ENCODE measurements at places on chromosomes 4 and X.

GRCh38 chr4:141158219-141158618 is 24.9 kb upstream of the RNF150 start:
- no peak for DNase-seq

DNA sequence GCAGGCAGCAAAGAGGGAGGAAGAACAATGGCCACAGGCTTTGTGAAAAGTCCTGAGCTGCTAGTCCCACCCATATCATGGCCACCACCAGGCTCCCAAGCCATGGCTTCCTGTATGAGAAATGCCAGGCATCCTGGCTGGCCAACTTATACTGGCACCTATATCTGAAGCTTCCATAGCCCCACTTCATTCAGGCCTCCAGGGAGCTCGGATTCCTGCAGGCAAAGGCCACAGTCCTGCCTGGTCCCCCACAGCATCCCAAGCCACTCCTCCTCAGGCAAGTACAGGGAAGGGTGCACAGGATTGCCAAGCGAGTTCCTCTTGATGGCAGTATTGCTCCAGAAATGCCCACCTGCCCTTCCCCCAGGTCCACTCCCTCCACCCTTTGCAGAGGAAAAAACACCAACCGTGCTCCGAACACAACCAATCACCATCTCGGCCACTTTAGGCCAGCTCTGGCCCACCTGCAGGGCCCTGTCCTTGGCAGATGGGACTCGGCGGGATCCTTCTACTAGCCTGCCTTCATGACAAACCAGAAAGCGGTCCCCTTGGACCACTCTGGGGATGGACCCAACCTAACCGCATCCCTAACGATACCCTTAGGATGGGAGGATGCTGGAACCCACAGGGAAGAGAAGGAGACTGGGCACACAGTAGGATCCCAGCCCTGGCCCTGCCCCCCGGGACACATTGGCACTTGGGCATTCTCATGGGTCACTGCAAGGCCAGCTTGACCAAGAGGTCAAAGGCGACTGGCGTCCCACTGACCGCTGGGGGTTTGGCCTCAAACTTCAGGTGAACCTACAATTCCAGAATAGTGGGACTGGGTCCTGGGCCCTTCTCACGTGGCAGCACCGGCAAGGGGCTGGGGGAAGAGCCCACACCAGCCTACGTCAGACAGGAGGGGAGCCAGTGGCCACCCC is 220.4 kb upstream of the AGTR2 start:
- no peak for DNase-seq

DNA sequence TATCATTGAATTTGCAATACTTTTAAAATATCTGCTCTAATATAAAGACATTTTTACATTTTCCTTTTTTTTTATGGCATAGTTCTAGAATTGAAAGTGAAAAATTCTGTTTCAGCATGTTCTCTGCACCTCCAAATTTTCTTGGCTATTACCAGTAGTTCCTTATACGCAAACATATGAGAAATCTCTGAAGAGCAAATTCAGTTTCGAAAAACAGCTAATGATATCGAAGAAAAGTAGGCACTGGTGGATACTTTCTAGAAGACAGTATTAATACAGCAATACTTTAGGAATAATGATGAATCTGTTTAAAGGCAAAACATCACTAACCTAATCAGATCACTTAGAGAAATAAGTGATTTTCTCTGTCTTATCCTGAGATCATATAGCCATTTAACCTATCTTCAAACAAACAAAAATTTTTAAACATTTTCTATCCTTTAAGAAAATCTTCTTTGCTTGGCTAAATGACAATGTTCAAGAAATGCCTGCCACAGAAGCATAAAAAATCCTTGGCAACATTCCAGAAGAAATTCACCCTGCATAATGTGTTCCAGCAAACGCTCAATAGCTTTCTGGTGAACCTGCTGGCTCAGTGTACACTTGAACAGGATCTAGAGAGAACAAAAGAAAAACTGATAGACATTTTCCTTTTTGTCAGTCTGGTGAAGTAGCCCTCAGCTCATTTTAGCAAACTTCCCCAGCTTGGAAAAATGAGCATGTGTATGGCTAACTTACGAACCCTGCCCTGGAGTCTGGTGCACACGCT is 51.2 kb upstream of the KLF3 start:
- DNase-seq = no peak

DNA sequence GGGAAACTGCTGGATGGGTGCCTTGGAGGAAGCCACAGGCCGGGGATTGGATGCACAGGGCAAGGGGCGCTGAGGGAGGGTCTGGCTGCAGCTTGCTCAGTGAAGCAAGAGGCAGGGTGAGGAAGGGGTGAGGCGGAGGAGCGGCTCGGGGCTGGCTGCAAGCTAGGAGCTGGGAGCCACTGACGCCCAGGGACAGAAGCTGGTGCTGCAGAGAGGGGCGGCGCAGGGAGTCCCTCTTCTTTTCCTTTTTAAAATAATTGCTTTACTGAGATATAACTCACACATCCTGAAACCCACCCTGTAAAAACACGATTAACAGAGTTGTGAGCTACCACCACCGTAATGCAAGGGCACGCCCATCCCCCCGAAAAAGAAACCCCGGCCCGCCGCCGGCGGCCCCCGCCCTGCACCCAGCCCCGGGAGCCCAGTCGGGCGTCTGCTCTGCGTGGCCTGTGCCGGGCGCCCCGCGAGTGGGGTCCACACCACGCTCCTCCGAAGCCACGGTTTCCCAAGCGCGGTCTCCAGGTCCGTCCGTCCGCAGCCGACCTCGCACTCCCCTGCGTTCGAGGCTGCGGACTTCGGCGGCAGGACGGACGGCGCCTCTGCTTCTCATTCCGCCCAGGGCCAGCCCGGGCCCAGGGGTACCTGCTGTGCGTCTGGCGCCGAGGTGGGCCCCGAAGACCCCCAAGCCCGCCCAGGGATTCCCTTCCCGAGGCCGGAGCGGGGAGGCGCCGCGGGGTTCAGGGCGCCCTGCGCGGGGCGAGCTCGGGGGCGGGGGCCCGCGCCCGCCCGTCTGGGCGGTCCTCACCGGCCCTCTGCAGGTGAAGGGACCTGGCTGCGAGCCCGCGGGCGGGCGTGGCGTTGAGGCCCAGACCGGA is 866 bp upstream of the UVSSA start:
- DNase-seq = peak; percentile 53

DNA sequence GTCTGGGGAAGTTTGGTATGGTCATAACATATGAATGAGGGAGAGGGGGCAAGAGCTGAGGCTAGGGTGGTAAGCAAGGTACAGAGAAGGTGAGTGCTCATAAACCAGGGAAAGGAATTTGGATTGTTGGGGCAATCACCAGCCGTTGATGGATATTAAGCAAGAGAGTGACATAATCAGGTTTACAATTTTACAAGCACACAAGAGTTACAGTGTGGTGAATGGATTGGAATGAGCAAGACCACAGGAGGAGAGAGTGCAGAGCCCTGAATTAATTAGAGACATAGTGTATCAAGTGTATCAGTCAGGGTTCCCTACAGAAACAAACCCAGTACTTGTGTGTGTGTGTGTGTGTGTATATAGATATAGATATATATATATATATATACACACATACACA is 18.7 kb upstream of the FMR1NB start:
- DNase-seq = no peak

- no peak for DNase-seq
These were observed 51.7 kb downstream of the ARFIP1 start for GRCh38 chr4:152831416-152831815.

DNA sequence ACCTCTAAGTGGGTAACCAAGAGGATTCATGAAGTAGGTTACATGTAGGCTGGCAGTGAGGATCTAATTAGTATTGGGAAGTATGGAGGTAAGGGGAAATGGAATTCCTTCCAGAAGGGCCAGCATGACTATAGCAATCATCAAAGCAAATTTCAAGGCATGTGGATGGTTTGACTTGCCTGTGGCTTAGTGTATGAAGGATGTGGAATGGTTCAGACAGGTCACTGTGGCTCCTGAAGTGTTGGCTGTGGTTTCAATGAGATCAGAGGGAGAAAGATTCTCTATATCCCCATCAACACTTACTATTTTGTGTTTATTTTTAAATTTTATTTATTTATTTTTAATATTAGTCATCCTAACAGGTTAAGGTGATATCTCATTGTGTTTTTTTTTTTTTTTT is 121.6 kb upstream of the TBC1D9 start:
- DNase-seq = no peak

DNA sequence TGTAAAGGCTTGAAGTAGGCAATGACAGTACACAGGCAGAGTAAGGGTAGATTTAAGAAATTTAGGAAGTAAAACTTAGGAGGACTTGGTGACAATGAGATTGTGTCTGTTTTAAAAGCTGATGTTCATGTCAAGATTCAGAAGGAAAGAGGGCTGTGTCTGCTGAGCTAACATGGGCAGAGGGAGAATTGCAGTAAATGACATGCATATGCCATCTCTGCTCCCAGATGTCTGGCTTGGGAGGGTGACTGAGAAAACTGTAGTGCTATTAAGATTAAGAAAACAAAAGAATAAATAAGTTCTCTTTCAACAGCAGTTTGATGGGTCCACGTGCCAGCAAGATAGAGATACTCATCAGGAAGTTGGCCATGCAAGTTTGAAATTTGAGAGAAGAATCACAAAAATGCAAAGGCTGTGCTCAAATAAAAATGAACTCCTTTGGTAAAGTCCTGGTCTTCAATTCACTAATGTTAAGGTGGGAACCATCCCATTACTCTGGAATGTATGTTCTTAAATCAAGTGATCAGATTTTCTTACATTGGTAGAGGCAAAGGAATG is 7.2 kb downstream of the NFXL1 start:
- no peak for DNase-seq

GRCh38 chr4:111399623-111400022 is 745.6 kb upstream of the FAM241A start:
- DNase-seq = no peak

DNA sequence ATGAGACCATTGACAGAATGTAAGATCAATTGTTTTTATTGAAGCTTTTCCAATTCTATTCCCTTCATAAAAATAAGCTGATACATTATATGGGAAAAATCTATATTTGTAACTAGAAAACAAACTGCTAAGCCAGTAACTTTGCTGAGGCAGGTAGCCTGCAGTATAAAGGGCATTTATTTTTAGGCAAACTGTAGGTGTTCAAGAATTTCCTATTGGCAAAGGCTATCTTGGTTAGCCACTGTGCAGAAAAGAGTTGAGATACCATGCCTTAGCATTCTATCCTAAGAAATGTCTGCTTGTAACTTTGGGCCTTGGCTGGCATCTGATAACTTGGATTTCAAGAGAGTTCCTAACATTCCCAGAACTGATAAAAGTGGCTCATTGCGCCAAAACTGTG is 18.5 kb upstream of the PRRG1 start:
- no peak for DNase-seq

DNA sequence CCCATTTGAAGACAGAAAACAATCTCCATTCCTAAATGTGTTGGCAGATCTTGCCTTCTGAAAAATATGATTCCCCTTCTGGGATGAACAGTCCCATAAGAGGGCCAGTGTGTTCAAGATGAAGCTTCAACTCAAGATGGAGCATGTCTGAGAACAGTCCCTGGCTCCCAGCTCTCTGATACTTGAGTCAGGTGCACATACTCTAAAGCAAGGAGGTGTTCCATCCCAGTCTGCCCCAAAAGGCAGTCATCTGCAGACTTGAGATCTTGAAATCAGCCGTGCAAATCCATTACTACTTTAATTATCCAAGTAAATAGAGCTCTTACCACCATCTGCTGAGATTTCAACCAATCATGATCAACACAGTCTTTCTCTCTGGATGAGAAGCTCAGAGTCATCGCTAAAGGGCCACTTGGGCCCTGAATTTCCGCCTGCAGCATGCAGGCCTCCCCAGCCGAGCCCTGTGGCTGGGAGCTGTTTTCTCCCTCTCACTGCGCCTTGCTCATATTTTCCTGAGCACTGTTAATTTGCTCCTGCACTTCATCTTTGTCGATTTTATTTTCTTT is 22.2 kb downstream of the CCDC149 start:
- DNase-seq = no peak

GRCh38 chr4:88522702-88523324 is 763 bp downstream of the PYURF start:
- DNase-seq = peak; percentile 9

- DNase-seq = no peak
These were observed 58.7 kb upstream of the STARD8 start for GRCh38 chrX:68588602-68589371.

DNA sequence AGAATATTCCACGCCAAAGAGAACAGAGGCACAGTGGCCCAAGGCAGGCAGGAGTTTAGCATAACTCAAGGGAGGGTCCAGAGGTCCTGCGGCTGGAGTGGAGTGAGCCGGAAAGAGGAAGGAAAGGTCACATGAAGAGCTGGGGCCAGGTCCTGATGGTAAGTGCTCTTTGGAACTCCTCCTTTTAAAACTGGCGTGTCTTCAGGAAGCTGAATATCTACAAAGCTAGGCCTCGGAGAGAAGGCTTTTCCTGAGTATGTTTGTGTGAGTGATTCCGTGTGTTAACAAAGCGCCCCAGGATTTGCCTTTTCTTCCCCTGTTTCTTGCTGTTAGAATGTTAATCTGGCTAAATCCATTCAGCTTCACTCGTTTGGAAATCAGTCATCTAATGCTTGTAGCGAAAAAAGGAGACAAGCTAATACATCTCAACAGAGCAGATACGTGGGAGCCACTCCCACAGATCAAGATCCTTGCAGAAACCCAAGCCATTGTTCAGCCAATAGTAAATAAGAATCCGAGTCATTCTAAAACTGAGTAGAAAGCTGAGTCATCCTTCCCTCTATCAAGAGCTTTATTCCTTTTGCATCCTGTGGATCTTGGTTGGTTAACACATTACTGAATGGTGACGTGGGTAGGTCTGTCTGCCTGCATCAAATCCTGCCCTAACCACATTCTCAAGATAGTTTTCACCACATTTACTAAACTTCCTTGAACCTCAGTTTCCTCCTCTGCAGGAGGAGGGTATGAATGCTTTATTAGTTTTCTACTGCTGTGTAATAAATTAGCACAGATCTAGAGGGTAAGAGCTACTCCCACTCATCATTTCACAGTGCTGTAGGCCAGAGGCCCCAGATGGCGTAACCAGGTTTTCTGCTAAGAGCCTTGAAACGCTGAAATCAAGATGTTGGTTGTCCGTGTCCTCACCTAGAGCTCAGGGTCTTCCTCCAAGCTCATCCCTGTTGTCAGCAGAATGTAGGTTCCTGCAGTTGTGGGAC is 43.2 kb upstream of the RBM47 start:
- DNase-seq = no peak

- no peak for DNase-seq
These were observed 103.3 kb upstream of the TSPAN7 start for GRCh38 chrX:38458071-38458470.

GRCh38 chr4:139844057-139844456 is 178.4 kb downstream of the MGST2 start:
- DNase-seq = no peak

DNA sequence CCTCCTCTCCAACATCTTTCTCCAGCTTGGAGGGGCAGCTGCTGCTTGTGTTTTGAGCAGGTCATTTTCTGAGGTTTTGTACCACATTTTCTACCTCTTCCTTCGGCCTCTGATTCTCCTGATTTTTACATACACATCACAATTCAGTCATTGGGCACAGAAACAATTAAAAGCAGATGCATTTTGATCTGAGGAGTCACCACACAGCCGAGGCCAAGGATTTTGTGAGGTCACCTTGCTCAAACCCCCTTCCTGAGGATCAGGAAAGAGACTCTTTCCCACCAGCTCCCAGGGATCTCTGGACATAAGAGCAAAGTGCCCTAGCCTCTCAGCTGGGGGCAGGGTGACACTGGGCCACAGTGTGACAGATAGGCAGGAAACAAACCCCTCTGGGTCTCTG is 5.4 kb upstream of the FATE1 start:
- no peak for DNase-seq

GRCh38 chr4:74016068-74016467 is 17.6 kb upstream of the CXCL5 start:
- no peak for DNase-seq

GRCh38 chr4:41758884-41759283 is 10.4 kb upstream of the PHOX2B start:
- DNase-seq = no peak

GRCh38 chr4:62706423-62706822 is 1506.3 kb downstream of the ADGRL3 start:
- no peak for DNase-seq
